ENCODE measurements at places on chromosomes 6 and 20.

- DNase-seq = no peak
Observed at GRCh38 chr6:100230115-100230952, 234.4 kb downstream of the SIM1 start.

DNA sequence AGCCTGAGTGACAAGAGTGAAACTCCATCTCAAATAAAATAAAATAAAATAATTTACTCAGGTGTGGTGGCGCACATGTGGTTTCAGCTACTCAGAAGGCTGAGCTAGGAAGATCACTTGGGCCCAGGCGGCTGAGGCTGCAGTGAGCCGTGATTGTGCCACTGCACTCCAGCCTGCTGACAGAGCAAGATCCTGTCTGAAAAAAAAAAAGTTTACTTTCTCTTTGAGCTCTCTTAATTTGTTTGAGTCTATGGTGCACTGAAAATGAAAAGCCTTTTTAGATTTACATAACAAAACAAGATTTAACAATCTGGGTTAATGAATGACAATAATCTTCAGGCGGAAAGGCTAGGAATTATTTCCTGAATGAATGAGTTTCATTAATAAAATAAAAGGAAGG is 23.3 kb upstream of the NHSL1 start:
- no peak for DNase-seq

DNA sequence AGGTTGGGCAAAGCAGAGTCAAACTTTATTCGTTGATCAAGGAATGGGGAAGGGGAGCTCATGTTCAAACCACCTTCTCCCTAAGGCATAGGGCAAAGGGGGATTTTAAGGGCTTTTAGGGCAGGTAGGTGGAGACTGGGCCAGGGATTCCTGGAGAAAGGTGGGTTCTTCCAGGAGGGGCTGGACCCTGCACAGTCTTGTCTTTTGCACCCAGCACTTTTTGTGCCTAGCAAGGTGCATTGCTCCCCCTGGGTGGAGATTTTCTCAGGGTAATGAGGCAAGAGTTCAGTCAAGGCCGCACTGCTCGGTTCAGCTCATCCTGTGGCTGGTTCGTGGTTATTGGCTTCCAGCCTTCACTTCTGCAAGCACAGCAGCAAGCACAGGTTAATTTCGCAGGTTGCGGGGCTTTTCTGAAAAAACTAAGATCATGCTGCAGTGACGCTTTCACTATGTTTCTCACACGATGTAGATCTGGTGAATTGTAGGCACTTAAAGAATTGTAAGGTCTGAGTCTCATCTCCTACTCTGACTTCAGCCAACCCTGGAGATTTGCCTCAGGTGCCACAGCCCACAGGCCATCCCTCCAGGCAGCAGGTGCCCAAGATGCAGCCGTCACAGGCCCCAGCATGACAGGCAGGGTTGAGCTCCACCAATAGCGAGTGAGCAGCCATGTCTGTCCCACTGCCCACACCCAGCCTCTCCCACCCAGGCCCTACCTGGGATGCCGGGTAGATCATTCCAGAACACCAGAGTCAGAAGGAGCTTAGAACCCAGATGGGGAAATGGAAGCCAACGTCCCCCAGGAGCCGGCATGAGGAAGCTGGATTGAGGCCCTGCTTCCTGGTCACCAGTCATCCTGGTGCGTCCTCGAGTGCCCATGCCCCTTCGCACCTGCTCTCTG is 37.1 kb downstream of the SUN5 start:
- peak; percentile 13 for DNase-seq

GRCh38 chr6:170554796-170555137 is 598 bp downstream of the TBP start:
- no peak for DNase-seq

GRCh38 chr6:162156146-162156545 is 571.4 kb downstream of the PRKN start:
- DNase-seq = no peak

DNA sequence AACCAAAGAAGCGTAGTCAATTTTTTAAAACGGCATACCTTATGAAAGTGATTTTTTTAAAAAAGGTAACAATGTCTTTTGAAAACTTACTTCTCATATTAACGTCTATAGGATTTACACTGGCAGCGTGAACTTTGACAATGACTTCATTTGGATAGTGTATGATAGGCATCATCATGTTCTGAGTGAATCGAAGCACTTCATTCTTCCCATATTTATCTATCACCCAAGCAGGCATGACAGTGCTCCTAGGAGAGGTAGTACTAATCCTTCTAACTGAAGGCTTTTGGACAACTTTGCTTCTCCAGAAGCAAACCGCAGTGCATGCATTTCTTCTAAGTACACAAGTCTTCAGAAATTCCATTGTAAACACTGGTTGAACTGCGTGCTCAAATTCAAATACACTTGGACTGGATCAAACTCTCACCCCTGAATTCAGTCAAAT is 618 bp downstream of the RTN4IP1 start:
- DNase-seq = no peak

DNA sequence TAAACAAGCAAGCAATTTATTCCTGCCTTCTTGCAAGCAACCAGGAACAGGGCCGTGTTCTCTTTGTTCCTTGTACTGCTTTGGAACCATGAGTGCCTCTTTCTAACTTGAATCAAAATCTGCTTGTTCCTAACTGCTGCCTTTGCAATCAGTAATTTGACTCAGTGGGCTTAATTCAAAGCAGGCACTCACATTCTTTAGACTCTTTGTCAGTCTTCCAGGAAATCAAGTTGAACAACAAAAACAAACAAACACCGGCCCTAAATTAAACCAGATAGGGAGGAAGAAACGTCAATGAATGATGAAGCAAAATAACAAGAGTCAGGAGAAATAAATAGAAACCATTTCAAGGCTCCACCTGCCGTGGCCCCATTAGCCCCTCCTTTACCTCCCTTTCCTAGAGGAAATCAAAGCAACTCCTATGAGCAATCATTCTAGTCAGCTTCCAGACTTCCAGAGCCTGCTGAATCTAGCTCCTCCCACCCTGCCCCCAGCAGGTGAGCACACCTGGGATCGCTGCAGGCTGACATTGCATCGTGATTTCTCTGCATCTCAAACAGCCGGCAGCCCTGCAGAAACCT is 582.2 kb upstream of the FLRT3 start:
- no peak for DNase-seq

- DNase-seq = no peak
Observed at GRCh38 chr6:67252663-67253062, 1382.4 kb upstream of the ADGRB3 start.

DNA sequence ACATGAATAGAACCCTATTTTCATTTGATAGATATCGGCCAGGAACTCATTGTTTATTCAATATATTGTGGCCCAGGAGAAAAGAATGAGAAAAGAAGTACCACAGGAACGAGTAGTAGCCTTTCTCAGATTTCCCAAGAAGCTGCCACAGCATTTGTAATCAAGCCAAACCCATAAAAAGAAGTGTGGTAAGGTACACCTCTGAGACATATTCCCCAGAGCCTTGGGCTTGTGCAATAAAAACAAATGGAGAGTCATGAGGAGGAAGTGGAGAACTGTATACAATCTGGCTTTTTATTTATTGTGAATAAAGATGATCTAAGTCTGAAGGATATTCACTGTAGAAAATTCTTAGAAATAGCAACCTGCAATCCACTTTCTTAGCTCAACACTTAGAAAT is 36.7 kb downstream of the KIF6 start:
- no peak for DNase-seq

GRCh38 chr6:49543087-49543858 is 7.2 kb upstream of the C6orf141 start:
- no peak for DNase-seq

GRCh38 chr20:40899344-40899743 is 129.3 kb upstream of the TOP1 start:
- no peak for DNase-seq

- DNase-seq = no peak
Observed at GRCh38 chr6:137133122-137133521, 40.3 kb downstream of the IL22RA2 start.

GRCh38 chr20:44021900-44022299 is 107.2 kb downstream of the TOX2 start:
- DNase-seq = no peak

DNA sequence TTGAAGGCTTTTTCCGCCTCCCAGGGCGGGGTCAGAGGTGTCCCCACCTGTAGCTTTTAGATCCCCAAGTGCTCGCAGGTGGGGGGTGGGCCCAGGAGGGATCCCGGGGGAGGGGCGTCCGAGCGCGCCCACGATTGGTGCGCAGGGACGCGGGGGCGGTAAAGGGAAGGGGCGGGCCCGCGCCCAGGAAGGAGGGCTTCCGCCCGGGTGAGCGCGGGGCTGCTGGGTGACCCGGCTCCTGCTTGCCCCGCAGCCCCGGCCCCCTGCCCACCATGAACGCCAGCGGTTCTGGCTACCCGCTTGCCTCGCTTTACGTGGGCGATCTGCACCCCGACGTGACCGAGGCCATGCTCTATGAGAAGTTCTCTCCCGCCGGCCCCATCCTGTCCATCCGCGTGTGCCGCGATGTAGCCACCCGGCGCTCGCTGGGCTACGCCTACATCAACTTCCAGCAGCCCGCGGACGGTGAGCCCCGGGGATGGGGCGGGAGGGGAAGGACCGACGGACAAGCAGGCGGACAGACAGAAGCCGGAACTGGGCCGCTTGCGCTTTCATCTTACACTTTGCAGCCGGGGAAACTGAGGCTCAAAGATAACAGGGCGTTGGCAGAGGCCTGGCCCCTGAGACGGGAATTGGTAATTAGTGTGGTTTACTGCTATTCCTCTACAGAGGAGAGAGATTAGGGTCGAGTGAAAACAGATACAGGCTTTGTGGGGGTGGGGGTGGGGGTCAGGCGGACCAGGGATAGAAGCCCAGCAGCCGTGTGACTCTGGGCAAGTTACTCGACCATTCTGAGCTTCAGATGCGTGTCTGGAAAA is at the start of gene PABPC1L:
PABPC1L (plus strand) TSS at position 189 of the 818 bp plus-strand sequence; CDS start at position 273, 84 bp downstream.
- DNase-seq = peak; percentile 62

- DNase-seq = no peak
Observed at GRCh38 chr6:53567701-53568100, 22.8 kb upstream of the GCLC start.

DNA sequence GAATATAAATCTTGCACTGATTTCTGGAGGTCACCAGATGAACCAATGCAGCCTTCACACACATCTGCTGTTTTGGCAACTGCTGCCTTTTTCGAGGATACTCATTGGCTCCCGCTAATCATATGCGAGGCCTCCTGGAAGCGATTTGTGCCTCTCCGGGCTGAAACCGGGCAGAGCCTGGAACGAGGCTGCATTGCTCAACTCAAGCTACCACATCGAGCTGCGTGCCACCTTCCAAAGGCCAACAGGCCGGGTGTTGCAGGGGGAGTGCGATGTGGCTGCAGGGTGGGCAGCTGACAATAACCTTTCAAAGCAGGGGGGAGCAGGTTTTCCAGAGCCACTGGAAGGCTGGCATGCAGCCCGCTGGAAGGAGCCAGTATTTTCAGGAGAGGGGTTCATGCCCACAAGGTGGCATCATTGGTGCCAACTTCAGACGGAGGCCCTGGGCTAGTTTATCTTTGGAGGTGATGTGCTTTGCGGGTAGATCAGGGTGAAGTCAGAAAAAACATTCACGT is 122.6 kb upstream of the IFNGR1 start:
- peak; percentile 33 for DNase-seq

DNA sequence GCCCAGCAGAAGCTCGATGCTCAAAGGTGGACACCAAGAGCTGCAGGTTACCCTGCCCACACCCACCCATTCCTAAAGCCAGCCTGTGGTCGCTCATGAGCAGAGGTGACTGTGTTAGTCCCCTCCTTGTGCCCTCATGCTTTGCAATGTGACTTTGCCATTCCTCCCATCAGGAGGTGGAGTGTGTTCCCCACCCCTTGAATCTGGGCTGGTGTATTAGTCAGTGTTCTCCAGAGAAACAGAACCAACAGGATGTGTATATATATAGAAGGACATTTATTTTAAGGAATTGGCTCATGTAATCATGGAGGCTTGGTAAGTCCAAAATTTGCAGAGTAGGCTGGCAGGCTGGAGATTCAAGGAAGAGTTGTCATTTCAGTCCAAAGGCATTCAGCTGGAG is 54.4 kb upstream of the RNF24 start:
- no peak for DNase-seq

DNA sequence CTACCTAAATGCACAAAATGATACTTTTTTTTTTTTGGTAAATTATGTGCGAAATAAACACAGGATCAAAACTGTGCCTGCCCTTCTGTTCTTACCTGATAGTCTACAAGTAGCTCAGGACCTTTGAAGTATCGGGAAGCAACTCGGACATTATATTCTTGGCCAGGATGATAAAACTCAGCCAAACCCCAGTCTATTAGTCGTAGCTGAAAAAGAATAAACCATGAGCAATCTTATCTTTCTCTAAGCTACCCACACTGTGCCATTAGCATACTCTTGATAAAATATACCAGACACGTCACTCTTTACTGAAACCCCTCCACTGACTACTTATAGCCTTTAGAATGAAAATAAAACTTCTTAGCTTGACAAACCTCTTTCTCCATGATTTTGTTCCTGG is 29.8 kb upstream of the TBC1D20 start:
- no peak for DNase-seq

GRCh38 chr6:6651335-6651734 is 62.8 kb downstream of the LY86 start:
- DNase-seq = no peak

- no peak for DNase-seq
Observed at GRCh38 chr6:109790131-109790530, 99.0 kb downstream of the FIG4 start.

- DNase-seq = no peak
Observed at GRCh38 chr6:151370509-151371078, 20.8 kb downstream of the ZBTB2 start.

Measured in activated CD8-positive, alpha-beta memory T cell treated with anti-CD3 and anti-CD28 coated beads for 4 hours (primary cell).